ENCODE measurements at places on chromosomes 12 and 14.
A peak's percentile ranks its signal among the peaks of the same experiment; 100 is the strongest.

DNA sequence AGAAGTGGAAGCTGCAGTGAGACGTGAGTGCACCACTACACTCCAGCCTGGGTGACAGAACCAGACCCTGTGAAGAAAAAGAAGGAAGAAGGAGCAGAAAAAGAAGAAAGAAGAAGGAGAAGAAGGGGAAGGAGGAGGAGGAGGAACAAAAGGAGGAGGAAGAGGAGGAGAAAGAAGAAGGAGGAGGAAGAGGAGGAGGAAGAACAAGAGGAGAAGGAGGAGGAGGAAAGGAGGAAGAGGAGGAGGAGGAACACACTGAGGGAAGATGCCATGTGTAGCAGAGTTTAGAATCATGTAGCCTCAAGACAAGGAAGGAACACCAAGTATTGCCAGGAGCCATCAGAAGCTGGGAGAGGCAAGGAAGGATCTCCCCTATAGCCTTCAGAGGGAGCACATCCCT lies 241.5 kb downstream of the KSR2 start:
- no peak for DNase-seq

GRCh38 chr12:90945070-90945649 lies 9.8 kb downstream of the CCER1 start:
- no peak for DNase-seq

DNA sequence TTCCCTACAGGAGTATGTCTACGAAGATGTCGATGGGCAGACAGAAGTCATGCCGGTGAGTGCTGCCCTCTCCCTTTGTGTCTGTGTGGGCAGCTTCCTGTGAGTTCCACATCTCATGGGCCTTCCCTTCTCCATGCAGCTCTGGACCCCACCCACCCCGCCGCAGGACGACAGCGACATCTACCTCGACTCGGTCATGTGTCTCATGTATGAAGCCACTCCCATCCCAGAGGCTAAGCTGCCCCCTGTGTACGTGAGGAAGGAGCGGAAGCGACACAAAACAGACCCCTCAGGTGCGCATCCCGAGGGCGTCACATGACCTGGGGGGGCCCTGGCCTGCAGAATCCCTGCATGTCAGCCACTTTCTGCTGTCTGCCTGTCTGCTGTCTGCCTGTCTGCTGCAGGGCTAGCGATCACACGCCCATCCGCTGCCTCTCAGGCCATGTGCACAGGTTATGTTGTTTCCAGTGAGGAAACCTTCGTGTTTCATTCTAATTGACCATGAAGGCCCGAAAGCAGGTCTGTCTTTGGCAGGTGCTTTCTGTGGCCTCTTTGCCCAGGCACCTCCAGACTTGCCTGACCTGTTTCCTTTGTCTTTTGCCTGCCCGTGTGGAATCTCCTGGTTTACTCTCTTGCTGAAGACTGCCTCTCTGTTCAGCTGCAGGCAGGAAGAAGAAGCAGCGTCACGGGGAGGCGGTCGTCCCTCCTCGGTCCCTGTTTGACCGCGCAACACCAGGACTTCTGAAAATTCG lies 95.1 kb downstream of the EP400 start:
- no peak for DNase-seq

GRCh38 chr14:56120091-56120691 lies 2.0 kb downstream of the PELI2 start:
- no peak for DNase-seq

GRCh38 chr14:32189811-32190210 lies 12.0 kb upstream of the RNU6-7 start:
- no peak for DNase-seq

DNA sequence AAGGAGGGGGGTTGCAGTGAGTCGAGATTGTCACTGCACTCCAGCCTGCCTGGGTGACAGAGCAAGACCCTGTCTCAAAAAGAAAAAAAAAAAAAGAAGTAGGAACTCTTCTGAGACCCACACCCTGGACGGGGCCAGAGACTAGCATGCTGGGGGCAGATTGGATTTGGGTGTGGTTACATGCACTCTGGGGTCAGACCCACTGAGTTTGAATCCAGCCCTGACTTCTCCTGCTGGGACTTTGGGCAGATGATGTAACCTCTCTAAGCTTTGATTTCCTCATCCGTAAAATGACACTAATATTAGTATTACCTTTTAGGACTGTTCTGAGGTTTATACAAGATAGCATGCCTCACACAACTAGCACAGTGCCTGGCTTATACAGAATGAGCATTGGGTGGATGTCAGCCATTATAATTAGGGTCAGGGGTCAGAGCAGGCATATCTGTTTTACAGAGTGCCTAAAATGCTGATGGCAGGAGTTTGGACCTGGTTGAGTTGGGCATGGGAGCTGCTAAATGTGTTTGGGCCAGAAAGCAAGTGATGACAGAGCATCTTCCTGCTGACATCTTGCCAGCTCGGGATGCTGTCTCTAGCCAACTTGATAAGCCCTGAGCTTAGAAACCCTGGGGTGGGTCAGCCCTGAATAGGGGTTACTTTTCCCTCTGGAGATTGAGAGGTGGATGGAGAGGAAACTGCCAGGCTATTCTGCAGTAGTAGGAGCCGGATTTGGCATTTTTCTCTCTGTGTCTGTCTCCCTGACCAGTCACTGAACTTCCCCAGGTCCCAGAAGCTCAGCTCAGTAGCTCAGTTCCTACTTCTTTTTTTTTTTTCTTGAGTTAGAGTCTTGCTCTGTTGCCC lies 15.5 kb downstream of the TPCN1 start:
- DNase-seq: no peak

DNA sequence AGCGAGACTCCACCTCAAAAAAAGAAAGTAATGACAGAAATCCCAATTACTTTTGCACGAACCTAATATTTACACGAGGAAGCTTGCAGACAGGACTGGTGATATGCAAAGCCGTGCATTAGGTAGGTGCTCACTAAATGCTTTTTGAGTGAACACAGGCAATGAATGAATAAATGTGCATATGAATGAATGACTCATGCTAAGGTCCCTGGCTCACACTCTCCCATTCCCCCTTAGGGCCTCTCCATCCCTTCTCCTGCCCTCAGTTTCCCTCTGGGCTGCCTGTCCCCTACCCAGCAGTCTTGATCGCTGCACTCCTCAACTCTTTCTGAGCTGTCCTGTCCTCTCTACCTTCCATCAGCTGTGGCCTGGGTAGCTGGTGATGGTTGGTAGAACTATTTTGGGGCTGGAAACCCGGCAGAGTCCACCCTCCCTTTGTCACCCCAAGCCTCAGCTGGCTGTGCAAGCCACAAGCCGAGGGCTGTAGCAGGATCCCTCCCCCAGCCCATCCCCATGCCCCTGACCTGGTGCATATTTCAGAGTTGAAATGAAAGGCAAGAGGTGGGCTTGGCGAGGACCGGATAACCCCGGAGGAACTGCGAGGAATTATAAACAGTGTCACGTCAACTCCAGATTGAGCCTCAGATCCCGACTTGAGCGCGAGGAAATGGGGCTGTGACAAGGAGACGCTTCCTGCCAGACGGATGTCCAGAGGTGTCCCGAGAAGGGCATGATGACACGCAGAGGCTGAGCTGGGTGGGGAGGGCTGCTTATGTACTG lies 191.7 kb upstream of the GSC start:
- no peak for DNase-seq

DNA sequence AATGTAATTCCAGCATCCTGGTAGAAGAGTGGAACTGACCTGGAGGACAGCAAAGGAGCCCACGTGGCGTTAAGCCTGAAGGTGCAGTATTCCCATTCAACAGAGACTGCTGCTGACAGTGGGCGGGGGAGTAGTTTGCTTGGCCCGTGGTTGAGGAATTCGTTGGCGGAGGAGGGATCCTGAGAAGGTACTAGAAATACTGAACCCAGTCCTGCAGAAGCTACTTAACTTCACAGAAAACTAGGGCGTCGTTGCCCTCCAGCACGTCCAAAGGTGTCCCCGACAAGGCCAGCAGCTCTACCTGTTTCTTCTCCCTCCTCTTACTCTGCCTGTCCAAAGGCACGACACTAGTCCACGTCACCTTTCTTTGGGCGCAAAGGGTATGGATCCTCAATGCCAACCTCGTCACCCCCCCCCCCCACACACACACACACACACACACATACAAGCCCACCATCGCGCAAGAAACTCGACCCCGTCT lies 303 bp downstream of the PUS7L start:
- DNase-seq: peak; percentile 47

- no peak for DNase-seq
These were observed 33.3 kb upstream of the BEGAIN start for GRCh38 chr14:100620255-100621100.

- DNase-seq: no peak
These were observed 689.7 kb downstream of the BCL11B start for GRCh38 chr14:98582276-98582675.

DNA sequence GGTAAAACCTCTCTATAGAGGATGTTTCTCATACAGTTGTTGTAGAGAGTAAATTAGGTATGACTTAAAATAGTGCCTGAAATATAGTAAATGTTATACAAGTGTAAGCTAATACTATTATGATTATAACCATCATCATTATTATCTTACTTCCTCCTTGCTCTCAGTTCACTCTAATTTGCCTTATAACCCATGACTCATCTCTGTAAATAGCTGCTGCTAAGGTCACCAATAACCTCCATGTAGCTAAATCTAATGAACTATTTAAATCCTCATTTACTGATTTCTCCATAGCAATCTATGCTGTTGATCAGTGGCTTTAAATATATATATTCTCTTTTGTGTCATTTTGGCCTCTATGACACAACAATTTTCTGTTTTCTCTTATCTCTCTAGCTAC lies 109.6 kb downstream of the RMST start:
- no peak for DNase-seq

DNA sequence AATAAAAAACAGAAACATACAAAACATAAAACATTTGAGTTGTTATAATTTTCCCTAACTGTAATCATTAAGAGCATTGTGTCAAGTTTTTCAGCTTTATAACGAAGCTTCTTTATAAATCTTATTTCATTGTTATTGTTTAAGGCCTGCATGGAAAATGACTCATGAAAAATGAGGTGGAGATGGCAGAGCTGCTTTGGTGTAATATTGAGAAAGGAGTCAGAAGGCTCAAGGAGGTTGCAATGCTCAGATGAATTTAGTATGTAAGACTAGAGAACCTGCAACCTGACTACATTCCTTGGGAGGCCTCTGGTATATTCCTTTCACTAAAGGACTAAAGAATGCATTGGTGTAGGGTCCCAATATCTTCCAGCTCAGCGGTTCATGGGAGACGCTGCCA lies 61.5 kb downstream of the TMEM30B start:
- no peak for DNase-seq

GRCh38 chr14:34785223-34786006 lies 71.0 kb upstream of the CFL2 start:
- DNase-seq: no peak

DNA sequence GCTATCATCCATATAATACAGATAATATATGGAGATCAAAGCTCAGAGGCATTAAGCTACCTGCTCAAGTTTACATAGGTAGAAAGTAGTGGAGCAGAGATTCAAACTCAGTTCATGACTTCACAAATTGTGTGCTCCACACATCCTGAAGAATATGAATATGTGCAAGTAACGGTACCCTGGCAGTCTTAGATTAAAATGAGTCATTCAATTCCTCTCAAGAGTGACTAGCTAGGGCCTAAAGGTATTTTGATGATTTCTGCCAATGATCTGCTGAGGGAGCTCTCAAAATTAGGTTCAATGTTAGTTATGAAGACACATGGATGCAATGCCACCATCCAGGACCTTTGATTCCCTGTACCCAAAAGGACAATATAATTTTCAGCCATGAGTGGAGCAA lies 58.9 kb downstream of the GRIP1 start:
- DNase-seq: no peak

DNA sequence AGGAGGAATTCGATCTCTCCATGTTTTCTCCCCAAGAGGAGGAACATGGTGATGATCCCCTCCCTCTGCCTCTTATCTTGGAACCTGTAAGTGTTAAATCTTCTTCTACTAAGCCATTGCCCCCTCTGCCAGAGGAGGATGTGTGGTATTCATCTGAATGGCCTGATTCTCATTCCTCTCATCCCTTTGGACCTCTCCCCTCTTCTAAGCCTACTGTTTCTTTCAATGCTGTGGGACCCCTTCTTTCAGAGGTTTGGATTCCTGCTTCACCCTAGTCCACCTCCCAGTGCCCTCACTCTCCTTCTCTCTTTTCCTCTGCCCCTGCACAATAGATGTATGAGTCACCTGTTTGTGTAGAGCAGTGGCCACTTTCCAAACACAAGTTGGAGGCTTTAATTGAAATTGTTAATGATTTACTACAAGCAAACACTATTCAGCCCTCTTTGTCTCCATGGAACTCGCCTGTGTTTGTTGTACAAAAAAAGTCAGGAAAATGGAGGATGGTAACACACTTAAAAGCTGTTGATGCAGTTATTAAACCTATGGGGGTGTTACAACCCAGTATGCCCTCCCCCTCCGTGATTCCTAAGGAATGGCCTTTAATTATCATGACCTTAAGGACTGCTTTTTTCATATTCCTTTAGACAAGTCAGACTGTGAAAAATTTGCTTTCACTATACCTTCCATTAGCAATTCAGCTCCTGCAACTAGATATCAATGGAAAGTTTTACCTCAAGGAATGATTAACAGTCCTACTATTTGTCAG lies 192.1 kb upstream of the ALG10B start:
- DNase-seq: no peak

DNA sequence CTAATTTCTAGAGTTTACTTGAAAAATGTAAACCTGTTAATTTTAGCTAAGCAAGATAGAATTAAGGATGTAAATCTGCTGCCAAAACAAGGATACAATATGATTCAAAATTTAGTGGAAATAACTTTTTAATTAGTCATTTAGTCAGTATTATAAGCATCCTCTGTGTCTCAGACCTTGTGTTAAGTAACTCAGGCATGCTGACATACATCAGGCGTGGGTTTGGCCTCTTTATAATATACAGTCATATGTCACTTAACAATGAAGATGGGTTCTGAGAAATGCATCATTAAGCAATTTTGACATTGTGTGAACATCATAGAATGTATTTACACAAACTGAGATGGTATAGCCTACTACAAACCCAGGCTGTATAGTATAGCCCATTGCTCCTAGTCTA lies 386.9 kb downstream of the ZFP36L1 start:
- DNase-seq: no peak

DNA sequence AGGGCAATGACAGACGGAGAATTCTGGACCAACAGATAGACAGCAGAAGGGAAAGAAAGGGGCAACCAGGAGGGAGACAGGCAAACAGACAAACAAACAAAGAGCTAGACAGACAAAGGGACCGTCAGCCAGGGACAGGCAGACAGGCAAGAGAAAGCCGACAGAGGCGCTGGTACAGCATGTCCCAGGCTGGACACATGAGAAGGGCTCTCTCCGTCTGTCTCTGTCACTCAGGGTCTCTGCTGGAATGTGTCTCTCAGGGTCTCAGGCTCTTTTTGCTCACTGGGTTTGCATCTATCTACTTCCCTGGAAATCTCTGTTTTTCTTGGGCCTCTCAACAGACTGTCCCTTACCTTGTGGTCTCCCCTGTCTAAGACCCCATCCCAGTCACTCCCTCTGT lies 8.2 kb upstream of the SMUG1 start:
- no peak for DNase-seq

- no peak for DNase-seq
These were observed 86.8 kb upstream of the PARP11 start for GRCh38 chr12:3959799-3960560.
